CD4-positive, alpha-beta T cell treated with Interleukin-12 subunit alpha and Interleukin-12 subunit beta, for 1 hour (primary cell): ENCODE measurements at places on chromosomes 11 and 22.

DNA sequence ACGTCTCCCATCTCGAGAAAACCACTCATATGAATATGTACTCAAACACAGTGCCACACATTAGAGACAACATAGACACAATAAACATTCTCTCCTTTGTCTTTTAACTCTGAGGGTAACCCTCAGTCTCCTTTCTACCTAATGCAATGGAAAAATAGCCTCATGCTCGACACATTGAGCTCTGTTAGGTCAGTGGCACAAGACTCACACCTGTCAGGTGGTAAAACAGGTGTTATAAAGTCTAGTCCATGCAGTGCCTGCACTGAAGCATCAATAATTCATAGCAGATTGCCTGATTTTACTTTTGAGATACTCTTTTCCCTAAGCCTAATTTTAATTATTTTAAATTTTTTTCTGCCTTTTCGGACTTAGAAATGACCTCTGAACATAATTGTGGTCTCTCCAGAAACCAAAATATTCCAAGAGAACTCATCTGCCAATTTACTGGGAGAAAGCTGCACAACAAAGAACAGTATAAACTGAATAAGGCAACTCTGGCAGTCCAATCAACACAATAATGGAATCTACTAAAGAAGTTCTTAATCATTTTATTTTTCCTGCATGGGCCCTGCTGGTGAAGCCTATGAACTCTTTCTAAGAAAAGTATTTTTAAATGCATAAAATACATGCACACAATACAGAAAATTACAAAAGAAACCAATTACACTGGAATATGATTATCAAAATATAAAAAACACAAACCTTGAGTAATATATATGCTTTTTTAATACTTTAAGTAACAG is 9.9 kb downstream of the RDX start:
- no peak for DNase-seq

DNA sequence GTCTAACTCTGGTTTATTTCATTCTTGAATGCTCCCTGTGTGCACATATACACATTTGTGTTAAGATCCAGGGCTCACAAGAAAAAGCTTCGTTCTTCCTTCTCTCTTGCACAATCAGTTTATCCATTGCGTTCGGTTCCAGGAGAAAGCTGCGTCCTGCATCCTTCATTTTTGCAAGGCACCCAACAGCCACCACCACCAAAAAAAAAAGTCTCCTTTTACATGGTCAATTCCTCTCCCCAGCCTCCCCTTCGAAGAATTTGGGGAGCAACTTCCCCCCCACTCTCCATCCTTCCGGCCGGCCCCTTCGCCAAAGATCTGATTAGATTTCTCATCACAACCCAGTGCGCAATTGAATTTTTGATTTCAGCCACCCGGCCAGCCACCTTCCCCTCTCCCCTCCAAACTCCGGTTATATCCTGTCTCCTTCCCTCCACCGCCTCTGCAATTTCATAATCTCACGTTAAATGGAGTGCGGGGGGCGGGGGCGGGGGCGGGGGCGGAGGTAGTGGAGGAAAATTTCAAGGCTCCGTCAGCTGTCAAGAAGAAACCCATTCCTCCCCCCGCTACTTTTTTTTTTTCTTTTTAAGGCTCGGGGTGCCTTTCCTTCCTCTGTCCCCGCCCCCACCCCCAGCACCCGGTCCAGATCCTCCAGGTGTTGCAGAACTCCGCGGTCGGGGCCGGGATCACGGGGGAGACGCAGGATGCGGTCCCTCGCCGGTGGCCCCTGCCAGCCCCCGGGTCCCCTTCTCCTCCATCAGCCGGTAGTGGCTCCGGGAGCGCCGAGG is 1166.5 kb downstream of the LRRC4C start:
- DNase-seq, result no peak

- DNase-seq, result peak; percentile 26
Measured at GRCh38 chr11:104531075-104531474, 367.1 kb upstream of the PDGFD start.

DNA sequence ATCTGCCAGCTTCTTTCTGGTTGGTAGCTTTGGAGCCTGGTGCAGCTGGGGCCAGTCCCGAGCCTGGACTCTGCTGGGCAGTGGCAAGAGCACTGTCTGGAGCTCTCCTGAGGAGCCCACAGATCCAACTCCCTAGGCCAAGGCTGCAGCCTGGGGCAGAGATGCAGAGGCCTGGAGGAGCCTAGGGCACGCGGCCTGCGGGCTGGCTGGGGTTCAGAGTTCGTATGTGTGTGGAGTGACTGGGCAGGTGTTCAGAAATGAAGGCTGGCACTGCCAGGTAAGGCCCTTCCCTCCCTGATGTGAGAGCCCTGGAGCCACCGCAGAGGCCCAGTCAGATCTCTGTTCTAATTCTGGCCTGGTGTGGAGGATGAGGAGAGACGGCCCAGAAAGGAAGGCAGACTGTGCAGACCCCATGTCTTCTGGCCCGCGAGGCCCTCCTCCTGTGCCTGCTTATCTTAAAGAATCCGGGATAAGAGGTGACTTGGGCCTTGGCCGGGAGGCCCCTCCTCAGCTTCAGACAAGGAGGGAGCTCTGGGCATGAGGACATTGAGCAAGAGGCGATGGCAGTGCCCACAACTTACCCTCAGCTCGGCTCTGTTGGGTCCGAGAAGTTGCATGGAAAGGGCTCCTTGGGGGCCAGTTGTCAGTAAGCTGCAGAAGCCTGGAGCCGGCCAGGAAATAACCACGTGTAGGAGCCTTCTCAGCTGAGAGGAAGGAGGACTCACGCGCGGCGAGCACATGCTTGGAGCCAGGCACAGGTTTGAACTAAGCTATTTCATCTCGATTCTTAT is 62.2 kb upstream of the B3GAT1 start:
- no peak for DNase-seq

GRCh38 chr11:47035108-47035507 is 98.5 kb downstream of the CSTPP1 start:
- no peak for DNase-seq

DNA sequence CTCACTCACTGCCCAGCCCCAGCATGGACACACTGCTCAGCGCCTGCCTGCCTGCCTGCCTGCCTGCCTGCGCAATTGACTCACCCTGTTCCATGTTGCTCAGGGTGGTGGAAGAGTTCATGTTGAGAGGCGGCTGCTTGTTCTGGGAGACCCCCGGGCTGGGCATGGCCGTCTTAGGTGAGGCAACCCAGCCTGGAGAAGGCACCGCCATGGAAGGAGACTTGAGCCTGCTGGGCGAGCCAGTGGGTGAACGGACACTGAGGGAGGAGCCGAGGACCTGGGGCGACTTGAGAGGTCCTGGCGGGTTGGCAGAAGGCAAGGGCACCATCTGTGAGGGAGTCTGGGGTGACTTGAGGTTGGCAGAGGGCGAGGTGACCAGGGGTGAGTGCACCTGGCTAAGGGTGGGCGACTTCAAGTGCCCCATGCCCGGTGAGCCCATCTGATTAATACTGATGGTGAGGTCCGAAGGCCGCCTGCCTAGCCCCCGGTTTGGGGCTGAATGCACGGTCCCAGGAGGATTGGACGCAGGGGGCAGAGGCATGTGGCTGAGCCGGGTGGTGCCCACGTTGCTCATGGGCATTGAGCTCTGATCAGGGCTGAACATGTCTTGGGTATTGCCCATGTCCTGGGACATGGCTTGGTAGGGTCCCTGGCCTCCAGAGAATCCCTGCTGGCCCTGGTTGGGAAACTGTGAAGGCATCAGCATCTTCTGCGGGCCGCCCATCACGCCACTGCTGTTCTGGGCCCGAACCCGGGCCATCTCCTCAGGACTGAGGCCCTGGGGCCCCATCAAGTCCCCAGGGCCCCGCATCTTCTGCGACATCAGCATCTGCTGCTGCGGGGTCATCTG is 17.1 kb downstream of the CXCR5 start:
- DNase-seq, result no peak

DNA sequence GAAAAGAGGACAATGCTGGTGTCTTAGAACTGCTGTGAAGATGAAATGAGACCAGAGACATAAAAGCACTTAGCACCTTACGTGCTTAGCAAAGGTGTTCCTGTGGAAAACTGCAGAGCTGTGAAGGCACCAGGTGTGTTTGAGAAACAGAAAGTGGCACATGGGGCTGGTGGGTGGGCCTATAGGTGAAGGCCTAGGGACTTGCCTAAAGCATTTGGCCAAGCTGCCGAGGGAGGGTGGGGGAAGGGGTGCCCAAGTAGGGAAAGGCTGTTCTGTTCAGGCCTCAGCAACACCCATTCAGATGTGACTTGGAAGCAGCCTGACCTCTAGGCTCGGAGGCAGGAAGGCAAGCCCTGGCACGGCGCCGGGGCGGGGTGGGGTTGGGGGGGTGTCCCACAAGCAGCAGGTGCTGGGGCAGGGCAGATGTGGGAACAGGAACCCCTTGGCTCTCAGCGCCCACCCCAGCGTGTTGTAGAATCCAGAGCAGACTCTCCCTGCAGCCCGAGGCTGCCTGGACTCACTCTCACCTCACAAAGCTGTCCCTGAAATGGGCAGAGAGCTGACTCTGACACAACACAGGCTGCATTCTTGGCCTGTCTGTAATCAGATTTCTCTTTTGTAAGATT is 366.7 kb upstream of the NARS2 start:
- DNase-seq, result no peak

- DNase-seq, result no peak
Measured at GRCh38 chr22:43389227-43389836, 22.5 kb upstream of the MPPED1 start.

DNA sequence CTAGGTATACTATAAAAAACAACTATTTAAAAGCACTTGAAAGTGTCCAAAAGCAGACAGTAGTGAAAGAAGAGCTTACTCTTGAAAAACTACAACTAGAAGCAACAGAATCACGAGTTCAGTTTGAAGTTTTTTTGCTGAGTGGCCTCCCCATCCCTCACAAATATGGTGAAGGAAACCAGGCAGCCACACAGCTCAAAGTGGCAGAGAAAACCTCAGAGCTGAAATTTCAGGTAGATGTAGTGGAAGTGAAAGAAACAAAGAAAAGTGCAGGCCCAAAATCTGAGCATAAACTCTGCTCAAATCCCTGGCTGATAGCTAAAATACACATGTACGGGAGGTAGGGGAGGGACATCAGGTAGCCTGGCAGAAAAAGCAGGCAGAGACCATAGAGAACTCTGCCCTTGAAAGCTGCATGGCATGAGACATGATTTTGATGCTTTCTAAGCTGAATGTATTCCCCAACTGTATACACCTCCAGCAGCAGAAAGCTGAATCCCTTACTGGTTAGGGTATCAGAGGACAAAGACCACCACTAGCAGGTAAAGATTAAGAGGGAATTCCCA is 12.1 kb downstream of the BTBD10 start:
- no peak for DNase-seq

- no peak for DNase-seq
Measured at GRCh38 chr22:26406118-26406517, 22.9 kb upstream of the ASPHD2 start.

GRCh38 chr22:41834005-41834944 is 1.4 kb downstream of the SREBF2 start:
- no peak for DNase-seq

GRCh38 chr11:32256466-32256865 is 165.6 kb downstream of the RCN1 start:
- no peak for DNase-seq

DNA sequence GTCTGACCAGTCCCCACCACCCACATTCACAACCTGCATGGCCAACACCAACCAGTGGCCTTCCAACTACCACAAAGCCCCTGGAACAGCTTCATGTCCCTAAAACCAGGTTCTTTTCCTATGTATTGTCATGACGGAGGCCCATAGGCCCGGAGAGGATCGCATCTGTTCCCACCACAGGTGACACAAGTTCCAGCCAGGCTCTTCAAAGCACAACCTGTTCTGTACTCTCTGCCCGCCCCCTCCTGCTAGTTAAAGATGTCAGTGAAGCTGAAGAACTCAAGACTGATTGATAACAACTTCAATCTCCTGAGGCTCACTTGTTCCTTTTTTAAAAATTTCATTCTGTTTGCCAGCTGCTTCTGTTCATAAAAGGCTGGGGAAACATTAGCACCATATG is 121.1 kb upstream of the GUCY1A2 start:
- no peak for DNase-seq

DNA sequence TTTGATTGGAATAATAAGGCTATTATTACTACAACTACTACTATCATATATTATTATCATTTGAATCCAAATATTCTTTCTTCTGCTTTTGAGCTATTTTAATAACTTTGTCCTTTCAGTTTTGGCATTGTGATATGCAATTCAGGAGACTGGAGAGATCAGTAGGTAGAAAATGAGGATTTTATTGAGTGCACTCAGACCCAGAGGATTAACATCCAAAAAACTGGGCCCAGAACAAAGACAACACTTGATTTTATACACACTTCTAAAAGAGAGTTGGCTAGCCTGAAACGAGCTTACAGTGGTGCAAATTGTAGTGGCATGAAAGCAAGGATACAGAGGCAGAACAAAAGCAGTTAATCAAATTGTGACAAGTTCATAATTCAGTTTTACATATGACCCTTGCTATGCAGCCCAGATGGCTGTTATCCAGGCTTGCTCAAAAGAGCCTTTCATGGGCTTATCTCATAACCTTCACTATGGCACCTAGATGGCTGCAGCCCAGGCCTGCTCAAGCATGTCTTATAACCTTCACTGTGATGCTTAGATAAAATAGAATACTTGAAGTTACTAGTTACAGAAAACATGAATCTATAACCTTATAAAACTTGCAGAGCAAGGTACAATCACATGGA is 796.3 kb upstream of the RAG2 start:
- DNase-seq, result no peak

- DNase-seq, result no peak
Measured at GRCh38 chr11:748007-748359, 719 bp downstream of the TALDO1 start.

DNA sequence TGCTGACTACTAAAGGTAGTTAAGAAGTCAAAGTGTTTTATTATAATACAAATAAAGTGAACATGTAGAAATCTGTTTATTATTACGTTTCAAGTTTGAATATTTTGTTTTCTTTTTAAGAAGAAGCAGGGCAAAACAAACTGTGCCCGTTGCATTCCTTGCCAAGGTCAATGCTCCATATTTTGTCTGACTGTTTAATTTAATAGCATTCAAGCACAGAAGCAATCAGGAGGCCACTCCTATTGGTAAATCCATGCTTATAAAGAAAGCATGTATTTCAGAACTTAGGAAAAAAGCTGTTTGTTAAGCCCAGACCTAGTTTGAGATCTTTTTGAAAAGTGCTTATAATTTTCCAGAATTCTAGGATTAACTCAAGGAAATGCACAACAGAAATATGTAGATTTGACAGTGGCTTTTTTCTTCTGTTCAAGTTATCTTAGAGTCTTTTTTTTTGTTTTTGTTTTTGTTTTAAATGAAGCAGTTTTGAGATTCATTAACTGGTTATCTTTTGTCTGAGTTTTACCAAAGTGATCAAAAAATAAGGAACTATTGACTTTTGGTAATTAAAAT is 51.7 kb downstream of the ARHGAP42 start:
- no peak for DNase-seq
